ENCODE measurements at places on chromosomes 3 and 15. TPM values are rescaled to one million over a fixed set of nuclear protein-coding genes. Genes with fewer than 3 reads are reported as not detected.

Gene GASK1A
- total RNA-seq, result 0.19 TPM

Gene XYLB
- 0.52 TPM for total RNA-seq

Gene HTR3E
- not detected for total RNA-seq

Gene PRKCI
- total RNA-seq, result 20.2 TPM

Gene SPINK8
- total RNA-seq, result not detected

Gene SOX2
- not detected for total RNA-seq

Gene CHRNA7
- not detected for total RNA-seq

Gene ATP13A4
- 1.8 TPM for total RNA-seq

Gene COLQ
- total RNA-seq, result 3.3 TPM

Gene OCA2
- total RNA-seq, result not detected

Gene ALDH1L1
- not detected for total RNA-seq

Gene SEMA5B
- total RNA-seq, result not detected

Gene FOXL2
- 0.11 TPM for total RNA-seq

Gene PLCD1
- 64.4 TPM for total RNA-seq

Gene STRA6
- not detected for total RNA-seq
